Midbrain (tissue), 1 donor: ENCODE measurements at places on chromosomes 6 and 20.

DNA sequence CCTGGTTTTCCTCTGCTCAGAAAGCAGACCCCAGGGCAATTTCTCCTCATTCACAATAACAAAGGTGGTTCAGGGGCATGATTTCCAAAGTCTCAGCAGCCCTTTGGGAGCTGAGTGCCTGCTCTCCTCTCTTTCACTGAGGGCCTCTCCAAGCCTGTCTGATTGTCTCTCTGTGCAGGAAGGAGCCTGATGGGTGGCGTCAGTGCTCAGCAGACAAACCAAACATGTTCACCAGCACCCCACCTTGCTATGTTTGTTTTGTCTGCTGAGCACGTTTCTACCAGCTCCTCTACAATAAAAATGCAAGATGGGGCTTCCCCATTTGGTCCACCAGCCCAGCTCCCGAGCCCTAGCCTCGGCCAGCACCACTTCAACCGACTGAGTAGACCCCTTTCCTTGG lies 25.4 kb upstream of the TCP11 start:
- no peak for DNase-seq

GRCh38 chr20:59382157-59382725 lies 81.8 kb downstream of the EDN3 start:
- no peak for DNase-seq

DNA sequence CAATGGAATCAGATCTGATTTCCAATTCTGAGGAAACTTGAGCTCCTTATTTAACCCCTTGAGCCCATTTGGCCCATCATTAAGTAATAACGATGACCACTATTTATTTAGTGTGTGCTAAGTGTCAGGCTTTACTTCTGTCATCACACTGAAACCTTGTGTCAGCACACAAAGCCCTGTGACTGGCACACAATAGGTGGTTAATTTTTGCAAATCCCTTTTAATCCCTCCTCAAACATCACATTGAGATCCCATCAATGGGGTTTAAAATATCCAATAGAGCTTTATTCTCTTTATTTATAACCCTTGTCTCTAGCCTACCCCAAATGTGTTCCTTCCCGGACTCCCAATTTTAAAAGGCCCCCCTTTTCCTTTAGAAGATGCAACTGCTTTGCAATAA lies 656.8 kb upstream of the CHD6 start:
- DNase-seq: no peak

GRCh38 chr6:52575502-52575892 lies 1.4 kb downstream of the TRAM2 start:
- no peak for DNase-seq

DNA sequence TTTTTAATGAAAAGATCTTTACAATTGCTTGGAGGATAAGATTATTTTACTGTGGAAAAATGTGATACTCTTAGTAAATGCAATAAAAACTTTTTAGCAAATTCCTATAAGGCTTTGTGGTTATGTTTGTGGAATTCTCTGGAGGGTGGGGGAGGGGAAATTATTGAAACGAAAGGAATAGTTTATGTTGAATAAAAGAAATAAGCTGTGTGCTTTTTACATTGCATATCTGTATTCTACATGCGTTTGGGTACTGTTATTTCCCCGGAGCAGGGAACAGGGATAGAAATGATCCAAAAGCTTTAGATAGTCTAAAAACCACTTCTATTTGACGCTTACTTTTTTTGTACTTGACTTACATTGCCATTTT lies 143.8 kb downstream of the SLC16A10 start:
- no peak for DNase-seq

GRCh38 chr6:167077241-167077932 lies 45.5 kb upstream of the CCR6 start:
- no peak for DNase-seq

DNA sequence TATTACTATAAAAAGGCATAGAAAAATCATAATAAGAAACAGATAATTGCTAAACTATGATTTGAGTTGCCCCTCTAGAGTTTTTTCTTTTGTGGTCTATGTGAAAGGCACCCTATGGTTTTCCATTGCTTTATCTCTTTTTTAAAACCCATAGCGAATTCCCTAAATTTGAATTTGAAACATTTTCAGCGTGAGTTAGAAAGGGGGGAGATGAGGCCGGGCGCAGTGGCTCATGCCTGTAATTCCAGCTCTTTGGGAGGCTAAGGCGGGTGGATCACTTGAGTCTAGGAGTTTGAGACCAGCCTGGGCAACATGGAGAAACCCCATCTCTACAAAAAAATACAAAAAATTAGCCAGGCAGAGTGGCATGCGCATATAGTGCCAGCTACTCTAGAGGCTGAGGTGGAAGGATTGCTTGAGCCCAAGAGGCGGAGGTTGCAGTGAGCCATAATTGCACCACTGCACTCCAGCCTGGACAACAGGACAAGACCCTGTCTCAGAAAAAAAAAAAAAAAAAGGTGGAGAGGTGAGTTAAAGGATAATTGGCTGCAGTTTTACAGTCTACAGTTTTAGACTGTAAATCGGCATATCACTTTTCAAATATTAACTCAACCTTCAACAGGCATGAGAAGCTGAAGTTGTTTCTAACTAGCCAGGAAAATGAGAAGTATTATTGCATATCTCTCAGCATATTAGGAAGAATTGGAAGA lies 46.3 kb downstream of the SHLD1 start:
- DNase-seq: no peak

DNA sequence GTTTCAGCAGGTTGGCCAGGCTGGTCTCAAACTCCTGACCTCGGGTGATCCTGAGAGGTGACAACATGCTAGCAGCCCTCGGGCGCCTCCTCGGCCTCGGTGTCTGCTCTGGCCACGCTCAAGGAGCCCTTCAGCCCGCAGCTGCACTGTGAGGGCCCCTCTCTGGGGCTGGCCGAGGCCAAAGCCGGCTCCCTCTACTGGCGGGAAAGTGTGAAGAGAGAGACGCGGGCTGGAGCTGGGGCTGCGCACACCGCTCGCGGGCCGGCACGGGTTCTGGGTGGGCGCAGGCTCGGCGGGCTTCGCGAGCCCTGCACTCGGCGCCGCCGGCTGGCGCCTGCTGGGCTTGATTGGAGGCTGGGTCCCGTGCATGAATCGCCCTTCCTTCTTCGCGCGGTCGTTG lies 80.8 kb upstream of the RBM24 start:
- no peak for DNase-seq

DNA sequence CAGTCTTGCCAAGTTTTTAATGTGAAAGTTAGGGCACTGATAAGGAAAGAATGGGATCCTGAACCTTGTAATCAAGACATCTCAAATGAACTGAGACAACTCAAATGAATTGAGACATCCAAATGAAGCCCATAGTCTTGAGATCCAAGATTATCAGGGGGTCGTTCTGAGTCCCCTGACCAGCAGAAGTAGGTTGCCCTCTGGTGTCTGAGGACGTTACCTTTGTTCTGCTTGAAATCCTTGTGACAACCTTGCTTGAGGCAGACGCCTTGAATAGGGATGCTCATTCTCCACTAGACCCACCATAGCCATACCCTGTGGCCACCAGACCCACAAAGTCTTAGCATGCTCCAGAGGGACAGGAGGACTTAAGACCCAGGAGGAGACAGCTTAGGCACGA lies 37.7 kb downstream of the ZBTB9 start:
- DNase-seq: no peak

DNA sequence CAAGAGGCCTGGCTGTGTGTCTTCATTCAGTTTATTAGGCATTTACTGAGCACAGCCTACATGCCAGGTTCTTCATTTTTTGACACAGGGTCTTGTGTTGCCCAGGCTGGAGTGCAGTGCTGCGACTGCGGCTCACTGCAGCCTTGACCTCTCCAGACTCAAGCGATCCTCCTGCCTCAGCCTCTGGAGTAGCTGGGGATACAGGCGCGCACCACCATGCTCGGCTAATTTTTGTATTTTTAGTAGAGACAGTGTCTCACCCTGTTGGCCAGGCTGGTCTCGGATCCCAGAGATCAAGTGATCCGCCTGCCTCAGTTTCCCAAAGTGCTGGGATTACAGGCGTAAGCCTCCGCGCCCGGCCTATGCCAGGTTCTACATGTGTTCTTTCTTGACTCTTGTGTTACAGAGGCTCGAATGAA lies 601 bp upstream of the ATRN start:
- DNase-seq: no peak

DNA sequence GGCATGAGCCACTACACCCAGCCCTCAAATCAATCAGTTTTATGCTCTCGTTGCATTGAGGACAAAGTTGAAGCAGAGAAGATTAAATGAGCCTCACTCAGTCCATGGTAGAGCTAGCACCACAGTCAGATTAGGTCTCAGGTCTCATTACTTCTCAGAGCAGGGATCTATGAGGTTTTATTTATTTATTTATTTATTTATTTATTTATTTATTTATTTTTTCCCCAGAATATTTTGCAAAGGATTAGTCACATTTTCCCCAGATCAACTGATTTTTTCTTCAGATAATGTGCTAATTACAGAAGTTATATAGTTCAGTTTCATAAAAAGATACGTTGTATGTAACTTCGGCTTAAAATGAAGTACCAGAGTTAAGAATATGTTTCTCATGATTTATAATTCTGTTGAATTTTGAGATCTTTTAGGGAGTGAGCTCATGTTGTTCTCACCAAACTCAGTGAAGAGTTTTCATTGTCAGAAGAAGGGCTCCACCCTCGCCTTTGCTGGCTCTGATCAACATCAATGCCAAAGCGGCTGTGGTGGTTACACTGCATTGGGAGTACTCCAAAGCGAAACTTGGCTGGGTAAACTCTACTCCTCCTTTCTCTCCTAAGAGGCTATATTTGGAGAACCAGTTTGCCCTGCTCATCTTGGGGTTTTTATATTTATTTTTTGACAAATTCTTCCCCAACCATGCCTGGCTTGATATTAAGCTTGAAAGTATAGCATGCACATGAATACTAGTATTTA lies 12.9 kb upstream of the ID4 start:
- DNase-seq: no peak

DNA sequence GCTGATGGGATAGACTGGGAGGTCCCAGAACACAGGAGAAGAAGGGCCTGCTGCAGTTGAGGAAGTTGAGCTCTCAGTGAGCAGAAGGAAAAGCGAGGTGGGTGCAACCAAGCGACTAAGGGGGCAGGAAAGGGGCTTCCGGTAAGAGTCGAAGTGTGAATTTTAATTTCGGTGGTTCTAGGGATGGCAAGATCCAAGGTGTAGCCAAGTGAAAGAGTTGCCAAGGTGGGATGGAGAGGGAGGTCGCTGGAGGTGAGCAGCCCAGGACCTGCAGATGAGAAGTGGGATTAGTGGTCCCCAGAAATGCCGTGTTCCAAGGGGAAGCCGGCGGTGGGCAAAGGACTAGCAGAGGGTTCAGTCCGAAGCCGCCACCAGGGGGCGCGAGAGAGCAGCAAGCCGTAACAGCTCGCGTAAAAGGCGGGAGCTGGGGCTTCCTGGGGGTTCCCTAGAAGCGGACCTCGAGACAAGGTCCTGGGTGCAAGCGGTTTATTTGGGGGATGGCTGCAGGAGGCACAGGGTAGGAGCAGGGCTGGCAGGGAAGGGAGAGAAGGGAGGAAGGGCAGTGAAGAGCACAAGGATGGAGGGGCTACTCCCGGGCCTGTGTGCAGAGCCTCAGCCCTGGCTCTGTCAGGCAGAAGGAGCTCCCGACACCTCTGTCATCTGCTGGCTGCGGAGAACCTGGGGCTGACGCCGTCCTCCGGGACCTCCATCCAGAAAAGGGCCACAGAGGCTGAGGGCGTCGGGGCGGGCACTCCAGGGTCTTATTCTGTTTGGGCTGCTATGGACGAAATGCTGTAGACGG lies 103.6 kb downstream of the PAX1 start:
- DNase-seq: peak; percentile 20

GRCh38 chr6:139133262-139134063 lies 1.4 kb upstream of the HECA start:
- DNase-seq: peak; percentile 40

- DNase-seq: no peak
These were observed 77.6 kb downstream of the RNF182 start for GRCh38 chr6:14002176-14002947.

DNA sequence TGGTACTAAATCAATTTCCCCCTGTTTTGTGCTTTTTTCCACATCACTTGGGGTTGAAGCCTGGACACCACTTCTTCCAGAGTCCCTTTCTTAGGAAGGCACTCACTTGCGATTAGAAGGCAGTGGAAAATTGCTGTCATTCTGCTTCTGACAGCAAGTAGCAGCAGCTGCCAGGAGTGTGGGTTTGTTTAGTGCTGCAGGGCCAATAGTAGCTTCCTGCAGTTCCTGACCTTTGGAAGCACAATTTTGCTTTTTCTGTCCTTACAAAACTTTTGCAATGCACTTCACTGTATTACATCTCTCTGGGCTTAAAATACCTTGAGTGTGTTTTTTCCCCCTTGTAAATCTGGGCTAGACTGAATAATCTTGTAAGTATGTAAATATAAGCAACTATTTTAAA lies 12.5 kb upstream of the HLA-DRA start:
- DNase-seq: no peak

GRCh38 chr6:147700436-147701209 lies 192.1 kb downstream of the SAMD5 start:
- no peak for DNase-seq

GRCh38 chr20:51833326-51833725 lies 31.0 kb upstream of the SALL4 start:
- DNase-seq: no peak

DNA sequence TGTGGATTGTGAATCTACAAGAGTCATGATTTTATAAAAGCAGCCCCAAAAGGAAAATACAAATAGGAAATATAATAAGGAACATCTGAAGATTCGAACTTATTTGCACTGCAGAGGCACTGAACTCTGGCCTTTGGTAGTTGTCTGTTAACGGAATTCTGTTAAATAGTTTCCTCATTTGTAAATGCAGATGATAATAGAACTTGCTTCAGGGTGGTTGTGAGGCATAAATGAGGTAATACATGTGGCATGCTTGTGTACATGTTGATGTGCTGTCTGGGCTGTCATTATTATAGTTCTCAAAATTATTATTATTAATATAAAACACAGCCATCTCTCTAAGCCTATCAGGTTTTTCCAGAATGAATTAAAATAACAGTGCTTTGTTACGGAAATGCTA lies 302.0 kb downstream of the NRN1 start:
- DNase-seq: no peak

DNA sequence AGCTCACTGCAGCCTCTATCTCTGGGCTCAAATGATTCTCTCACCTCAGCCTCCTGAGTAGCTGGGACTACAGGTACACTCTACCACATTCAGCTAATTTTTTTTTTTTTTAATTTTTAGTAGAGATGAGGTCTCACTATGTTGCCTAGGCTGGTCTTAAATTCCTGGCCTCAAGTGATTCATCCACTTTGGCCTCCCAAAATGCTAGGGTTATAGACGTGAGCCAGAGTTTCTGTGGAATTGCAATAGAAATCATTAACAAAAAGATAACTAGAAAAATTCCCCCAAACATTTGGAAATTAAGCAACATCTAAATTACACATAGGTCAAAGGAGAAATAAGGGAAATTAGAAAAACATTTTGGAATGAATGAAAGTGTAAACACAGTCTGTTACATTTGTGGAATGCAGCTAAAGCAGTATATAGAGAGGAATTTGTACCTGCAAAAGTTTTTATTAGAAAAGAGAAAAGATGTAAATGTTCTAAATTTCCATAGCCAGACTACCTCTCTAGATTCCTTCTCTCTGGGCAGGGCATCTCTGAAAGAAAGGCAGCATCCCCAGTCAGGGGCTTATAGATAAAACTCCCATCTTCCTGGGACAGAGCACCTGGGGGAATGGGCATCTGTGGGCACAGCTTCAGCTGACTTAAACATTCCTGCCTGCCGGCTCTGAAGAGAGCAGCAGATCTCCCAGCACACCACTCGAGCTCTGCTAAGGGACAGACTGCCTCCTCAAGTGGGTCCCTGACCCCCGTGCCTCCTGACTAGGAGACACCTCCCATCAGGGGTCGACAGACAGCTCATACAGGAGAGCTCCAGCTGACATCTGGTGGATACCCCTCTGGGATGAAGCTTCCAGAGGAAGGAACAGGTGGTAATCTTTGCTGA lies 51.3 kb downstream of the ATRN start:
- no peak for DNase-seq

GRCh38 chr6:69953491-69953890 lies 87.1 kb downstream of the COL19A1 start:
- no peak for DNase-seq
